Stromal cell of bone marrow (primary cell): ENCODE measurements at places on chromosomes 7 and 10.

- no peak for DNase-seq
Observed at GRCh38 chr10:48881937-48882336, 57.7 kb downstream of the LRRC18 start.

DNA sequence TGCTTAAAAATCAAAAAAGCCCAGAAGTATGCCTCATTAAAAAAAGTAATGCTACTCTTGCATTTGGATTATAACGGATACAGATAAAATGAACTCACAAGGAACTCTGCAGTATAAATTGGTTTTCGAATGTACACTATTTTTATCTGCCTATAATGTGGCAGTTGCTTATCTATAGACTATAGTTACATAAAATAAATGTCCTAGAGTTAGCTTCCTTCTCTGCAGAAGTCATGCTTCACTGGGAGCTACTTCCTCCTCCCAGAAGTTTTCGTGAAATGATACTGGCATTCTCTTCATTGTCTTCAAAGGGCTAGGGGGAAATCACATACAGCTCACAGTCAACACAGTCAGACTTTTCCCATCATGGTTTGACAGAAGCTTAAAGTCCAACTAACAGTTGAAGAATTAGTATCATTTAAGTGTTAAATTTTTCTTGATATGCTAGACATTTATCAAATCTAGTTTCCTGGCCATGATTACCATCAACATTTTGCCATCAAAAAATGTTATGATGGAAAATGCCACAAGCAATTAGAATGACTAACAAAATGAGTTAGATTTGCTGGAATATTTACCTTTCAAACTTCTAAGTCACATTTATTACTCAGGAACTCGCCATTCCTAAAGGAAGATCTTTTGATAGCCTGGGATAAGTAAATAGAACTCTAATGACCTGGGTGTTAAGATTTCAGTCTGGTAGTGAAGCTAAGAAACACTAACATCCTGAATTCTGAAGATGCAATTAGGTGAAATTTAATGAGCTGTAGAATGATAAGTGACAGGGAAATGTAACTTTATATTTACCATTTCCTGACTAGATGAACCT, 87.3 kb upstream of the TRIL start:
- no peak for DNase-seq

DNA sequence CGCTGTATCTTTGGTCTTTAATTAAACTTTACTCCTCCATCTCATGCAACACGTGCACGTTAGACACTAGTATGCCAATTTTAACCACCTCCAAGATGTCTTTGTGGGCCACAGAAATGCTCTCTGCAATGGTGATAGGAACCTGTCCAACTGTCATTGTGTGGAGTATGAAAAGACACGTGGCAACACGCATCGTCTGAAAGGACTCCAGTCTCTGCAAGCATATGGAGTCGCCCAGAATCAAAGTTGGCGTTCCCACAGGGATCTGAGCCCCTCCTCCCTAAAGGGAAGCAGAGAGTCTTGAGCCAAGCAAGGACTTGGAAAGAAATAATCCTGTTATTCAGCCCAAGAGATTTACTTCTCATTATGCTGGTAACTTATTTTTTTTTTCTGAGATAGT, 301.1 kb downstream of the CALN1 start:
- no peak for DNase-seq

DNA sequence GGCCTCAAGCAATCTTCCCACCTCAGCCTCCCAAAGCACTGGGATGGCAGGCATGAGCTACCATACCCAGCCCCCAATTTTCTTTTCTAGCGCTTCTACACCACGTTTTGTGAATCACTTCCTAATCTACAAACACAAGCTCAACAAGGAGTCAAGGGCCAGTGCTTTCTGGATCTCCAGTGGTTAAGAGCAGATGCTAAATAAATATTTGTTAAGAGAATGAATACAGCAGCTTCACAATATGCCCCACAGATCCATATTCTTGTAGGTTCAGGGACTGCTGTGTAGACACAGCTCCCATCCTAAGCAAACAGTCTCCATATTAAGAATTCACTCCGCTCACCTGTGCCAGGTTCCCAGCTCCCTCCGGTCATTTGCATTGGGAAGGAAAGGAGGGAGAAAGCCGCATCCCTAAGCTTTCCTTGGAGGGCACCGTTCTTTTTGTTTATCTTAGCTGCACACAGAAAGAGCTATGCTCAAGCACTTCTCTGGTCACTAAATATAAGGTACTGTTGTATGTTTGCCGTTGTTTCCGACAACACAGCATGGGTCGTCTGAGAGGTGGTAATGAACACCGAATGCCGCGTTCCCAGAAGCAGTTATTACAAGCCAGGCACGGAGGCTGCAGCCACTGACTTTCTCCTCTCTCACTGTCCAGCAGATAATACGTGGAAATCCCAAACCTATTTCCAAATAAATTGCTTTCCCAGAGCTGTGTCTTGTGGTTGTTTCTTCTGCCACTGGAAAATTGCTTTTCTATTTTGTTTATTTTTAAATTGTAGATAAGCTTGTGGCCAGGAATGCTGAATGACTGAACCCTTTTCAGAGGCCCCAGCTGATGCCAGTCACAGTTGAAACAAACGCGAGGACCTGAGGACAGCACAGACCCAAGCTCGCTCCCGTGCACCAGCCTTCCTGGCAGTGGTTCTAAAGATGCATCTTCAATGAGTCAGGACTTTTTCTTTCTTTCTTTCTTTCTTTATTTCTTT, 217.1 kb downstream of the PRPF18 start:
- DNase-seq: no peak

DNA sequence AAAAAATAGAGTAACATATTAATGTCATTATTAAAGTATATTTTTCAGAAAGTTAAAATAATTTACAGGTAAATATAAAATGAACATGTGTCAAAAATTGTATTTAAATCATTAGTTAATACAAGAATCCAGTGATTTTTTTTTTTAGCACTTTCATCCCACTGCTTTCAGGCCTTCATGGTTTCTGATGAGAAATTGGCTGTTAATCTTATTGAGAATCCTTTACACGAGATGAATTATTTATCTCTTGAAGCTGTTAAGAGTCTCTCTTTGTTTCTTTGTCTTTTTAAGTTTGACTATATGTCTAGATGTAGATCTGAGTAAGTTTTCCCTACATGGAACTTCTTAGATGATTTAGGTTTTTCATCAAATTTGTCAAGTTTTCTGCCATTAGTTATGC, 578.5 kb upstream of the KCND2 start:
- no peak for DNase-seq

- DNase-seq: no peak
Observed at GRCh38 chr7:23600236-23600635, 3.1 kb downstream of the CCDC126 start.

GRCh38 chr10:101311185-101312066, 42.5 kb upstream of the BTRC start:
- DNase-seq: no peak

- no peak for DNase-seq
Observed at GRCh38 chr7:142759433-142759832, 10.2 kb downstream of the PRSS1 start.

GRCh38 chr7:139036901-139037300, 1.1 kb upstream of the ZC3HAV1L start:
- no peak for DNase-seq

DNA sequence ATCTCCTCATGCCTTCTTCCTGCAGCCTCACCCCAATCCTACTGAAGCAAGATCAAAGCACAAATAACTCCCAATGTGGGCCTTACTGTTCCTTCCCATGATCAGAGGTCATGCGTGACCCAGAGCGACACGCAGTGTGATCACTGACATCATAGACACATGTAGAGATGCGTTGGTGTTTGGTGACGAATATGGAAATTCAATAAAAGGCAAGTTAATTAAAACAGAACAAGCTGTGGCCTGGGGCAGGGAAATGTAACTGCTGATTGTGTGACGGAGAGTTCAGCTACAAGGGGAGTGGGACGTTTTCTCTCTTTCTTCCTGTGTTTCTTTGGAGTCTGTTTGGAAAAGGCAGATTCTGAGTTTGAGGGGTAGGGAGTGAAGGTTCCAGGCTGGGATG, 34.8 kb upstream of the CARD11 start:
- DNase-seq: no peak

- DNase-seq: no peak
Observed at GRCh38 chr10:19728376-19728775, 87.9 kb upstream of the PLXDC2 start.

DNA sequence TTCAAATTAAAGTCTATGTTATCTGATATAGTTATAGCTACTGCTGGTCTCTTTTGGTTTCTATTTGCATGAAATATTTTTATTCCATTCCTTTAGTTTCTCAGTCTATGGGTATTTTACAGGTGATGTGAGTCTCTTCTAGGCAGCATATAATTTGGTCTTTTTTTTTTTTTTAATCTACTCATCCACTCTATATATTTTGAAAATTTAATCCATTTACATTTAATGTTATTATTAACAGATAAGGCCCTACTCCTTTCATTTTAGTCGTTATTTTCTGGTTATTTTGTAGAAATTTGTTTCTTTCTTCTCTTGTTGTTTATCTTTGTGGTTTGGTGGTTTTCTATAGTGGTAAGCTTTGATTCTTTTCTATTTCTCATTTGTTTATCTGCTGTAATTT, 58.8 kb downstream of the MALRD1 start:
- no peak for DNase-seq

DNA sequence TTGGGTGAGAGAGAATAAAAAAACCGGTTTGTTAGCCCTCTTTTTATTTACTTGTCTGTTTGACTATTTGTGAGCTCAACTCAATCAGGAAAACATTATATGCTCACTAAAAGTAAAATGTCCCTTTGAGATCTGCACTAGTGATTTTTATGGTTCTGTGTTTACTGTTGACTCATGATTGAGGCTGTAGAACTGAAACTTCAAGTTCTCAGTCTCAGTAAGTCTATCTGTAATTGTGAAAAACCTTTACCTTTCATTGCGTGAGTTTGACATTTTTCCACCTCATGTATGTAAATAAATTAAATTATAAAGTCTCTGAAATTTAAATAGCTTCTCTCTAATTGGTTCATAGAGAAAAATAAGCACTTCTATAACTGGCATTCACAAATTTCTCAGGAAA, 17.0 kb upstream of the CASD1 start:
- no peak for DNase-seq

DNA sequence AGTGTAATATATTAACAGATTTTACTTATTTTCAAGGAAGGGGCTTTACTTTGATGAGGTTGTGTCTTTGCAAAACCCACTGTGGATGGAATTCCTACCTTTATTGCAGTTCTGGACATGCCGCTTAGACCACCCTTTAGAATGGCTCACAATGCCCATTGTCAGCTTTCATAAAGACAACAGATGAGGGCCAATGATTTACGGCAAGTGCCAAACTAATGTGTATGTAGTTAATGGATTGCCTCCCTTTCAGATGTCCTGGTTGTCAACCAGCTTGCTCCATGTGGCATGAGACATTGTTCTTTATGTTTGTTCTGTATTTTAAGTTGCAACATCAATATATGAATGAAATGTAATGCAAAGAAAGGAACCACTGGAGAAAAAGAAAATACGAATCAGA, 35.0 kb upstream of the ELMO1 start:
- no peak for DNase-seq

DNA sequence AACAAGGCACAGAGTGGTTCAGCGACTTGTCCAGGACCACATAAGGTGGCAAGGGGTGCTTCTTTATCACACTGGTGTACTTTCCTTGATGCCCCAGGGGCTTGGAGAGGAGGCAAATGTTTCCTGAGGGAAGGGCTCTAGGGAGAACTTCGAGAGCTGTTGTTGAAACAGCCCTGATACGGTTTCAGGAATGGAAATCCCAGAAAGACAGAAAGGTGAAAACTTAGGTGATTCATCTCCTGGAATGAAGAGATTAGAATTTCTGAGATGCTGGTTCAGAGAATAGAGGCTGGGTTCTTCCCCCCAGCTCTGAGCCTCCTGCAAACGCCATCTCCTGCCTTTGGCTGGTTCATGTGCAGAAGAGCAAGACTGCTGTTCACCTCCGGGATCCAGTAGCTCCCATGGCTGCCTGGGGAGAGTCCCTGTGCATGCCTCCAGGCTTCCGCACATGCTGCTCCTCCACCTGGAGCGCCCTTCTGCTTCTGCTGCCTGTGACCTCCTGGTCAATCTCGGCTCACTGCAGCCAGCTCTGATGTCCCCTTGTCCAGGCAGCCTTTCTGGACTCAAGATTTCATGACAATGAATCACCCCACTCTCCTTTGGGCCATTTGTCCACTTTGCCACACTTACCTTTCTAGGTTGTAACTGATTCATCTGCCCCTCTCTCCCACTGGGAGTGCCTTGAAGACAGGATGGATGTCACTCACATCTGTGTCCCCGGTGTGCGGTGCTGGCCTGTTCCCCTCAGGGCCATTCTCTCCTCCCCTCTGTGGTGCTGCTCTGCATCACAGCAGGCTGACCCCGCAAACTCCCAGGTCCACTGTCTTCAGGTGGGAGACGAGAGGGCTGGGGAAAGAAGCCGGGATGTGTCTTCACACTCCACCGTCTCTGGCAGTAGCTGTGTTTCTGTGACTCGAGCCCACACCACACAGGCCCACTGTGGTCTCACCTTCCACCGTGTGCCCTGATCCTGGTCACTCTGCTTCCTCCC, 3.6 kb upstream of the CDH23 start:
- DNase-seq: no peak

DNA sequence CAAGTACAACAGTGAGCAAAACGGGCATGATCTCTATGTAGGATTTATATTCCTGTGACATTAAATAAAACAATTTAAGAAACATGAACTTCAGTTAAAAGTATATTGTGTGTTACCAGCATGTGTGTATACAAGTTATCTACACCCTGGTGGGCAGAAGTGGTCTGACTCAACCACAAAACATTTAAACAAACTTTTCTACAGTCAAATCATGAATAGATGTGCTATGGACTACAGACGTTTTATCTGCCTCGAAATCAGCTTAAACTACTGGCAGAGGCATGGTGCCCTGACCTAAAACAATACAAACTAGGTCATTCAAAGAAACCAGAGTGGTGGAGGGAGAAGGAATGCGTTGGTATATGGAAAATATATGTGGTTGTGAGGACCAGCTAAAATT, 3.6 kb downstream of the ARL3 start:
- DNase-seq: no peak

GRCh38 chr10:121244818-121245217, 353.4 kb downstream of the FGFR2 start:
- DNase-seq: peak; percentile 44

- no peak for DNase-seq
Observed at GRCh38 chr10:58998924-58999713, 177.3 kb upstream of the PHYHIPL start.

GRCh38 chr7:28685242-28685643, 272.9 kb downstream of the TRIL start:
- DNase-seq: no peak

- peak; percentile 84 for DNase-seq
Observed at GRCh38 chr7:102834999-102835398, 77.8 kb upstream of the LRRC17 start.

DNA sequence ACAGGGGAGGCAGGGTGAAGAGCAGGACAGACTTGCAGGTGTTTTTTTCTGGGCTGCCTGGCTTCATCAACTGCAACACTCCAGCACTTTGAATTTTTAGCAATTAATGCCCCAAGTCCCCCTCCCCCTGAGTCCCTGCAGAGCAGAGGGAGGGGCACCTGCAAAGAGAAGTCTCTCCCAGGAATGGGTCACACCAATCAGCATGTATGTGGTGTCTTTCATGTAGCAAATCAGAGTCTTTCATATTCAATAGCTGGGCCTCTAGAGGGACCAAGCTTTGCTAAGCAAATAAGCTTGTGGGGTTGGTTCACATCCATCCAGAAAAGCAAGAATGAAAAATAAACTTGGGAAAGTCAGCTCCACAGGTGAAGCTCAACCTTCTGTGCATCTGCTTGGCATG, 90.7 kb downstream of the PARP12 start:
- DNase-seq: no peak
